Hepatocyte (in vitro differentiated cells): ENCODE measurements at places on chromosomes 1 and 21.

- no peak for DNase-seq
These were observed 42.8 kb downstream of the PRDM15 start for GRCh38 chr21:41836166-41837015.

- DNase-seq, result no peak
These were observed 2.5 kb downstream of the ZCCHC17 start for GRCh38 chr1:31299365-31299764.

- no peak for DNase-seq
These were observed 55.7 kb downstream of the WNT9A start for GRCh38 chr1:227891955-227892488.

- DNase-seq, result no peak
These were observed at the start of gene GJA8 for GRCh38 chr1:147902253-147902845. GJA8 (plus strand) TSS chr1:147902795; CDS start chr1:147907956, 5,161 bp downstream.

DNA sequence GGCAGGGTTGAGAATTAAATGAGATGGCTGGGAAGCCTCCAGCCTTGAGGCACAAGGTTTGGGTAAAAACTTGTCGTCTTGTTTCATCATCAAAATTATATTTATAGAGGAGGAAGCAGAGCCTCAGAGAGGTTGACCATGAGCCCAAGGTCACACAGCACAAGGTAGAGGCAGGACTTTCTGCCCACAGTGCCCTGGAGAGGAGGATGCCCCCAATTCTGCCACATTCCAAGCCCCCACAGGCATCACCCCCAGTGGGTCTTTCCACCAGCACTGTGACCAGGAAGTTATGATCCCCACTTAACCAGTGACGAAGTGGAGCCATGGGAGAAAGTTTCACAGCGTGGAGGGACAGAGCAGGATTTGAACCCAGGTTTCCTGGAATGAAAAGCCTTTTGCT is 400.0 kb downstream of the MATN1 start:
- DNase-seq, result no peak

DNA sequence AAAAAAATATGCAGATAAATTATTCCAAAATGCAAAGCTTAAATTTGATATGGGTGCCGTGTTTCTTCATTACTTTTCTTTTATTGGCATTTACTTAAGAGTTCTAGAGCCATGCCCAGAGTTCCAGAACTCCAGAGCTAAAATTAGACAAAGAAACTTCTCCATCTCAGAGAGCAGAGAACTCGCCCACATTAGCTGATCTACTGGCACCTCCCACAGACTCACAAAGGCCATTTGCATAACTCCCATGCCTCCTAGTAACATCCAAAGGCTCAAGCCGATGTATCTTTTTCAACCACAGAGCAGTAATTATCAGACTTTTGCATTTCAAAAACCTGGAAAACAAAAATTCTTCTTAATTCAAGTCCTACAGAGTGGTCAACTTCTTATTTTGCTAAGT is 323.8 kb upstream of the ST6GALNAC5 start:
- DNase-seq, result no peak

DNA sequence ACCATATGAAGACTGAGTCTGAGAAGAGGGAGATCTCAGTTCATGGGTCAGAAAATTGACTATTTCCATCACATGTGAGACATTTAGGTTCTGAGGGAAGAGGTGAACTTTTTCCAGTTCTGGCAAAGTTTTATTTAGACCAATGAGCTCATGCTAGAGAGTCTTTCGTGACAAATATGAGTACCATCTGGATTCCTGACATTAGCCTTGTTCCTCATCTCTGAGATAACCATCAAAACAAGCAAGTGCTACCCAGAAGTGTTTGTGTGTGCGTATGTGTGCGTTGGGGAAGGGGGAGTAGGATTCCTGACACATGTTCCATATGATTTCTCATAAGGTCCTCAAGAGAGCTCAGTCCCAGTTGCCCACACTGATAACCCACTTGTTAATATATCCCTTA is 120.6 kb downstream of the FASLG start:
- DNase-seq, result no peak

- no peak for DNase-seq
These were observed 10.6 kb upstream of the RC3H1 start for GRCh38 chr1:174032671-174033222.

DNA sequence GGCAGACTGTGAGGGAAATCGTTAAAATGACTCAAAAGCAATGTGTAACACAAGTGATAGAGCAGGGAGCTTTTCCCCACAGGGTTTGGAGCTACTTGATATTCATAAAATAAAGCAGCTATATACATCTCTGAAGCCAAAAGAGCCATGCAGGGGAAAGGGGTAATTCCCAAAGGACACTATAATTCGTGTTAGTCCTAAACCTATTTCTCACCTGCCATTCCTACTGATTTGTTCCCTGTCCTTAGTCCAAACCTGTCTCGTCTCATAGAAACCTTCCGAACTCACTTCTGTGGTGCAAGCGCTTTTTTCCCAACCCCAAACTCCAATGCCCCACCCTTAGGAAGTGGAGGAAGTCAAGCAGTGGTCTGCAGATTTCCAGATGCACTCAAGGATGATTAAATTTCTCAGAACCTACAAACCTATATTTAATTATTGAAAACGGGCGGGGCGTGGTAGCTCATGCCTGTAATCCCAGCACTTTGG is 946 bp upstream of the HNRNPR start:
- no peak for DNase-seq

DNA sequence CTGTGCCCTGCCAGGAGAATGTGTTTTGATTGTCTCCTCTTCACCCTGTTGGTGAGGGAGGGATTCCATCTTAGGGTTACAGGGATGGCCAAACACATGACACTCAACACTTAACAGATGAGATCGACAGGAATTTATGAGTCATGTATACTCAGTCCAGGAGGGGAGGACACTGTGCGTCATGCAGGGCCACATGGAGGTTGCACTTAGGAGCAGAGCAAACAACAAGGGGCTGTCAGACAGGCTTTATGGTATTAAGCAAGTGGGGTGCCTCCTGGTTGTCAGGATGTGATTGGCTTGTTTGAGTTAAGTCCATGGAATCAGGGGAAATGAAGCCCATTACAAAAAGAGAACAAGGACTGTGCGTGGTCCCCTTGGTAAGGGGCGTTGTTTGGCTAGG is 26.9 kb downstream of the EDARADD start:
- peak; percentile 35 for DNase-seq

DNA sequence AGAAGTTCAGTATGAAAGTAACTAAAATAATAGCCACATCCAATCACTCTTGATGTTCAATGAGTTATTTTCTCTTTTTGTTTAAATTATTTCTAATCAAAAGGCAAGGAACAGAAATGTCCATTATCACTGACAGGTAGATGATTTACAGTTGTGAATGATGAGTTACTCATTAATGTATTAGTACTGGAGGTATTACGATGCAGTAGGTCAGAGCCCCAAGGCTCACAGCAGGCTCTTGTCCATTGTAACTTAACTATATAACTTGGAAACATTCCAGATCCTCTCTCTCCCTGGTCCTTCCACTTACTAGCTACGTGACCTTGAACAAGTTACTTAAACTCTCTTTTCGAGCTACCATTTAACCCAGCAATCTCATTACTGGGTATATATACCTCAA is 39.5 kb downstream of the CRB1 start:
- DNase-seq, result peak; percentile 40

DNA sequence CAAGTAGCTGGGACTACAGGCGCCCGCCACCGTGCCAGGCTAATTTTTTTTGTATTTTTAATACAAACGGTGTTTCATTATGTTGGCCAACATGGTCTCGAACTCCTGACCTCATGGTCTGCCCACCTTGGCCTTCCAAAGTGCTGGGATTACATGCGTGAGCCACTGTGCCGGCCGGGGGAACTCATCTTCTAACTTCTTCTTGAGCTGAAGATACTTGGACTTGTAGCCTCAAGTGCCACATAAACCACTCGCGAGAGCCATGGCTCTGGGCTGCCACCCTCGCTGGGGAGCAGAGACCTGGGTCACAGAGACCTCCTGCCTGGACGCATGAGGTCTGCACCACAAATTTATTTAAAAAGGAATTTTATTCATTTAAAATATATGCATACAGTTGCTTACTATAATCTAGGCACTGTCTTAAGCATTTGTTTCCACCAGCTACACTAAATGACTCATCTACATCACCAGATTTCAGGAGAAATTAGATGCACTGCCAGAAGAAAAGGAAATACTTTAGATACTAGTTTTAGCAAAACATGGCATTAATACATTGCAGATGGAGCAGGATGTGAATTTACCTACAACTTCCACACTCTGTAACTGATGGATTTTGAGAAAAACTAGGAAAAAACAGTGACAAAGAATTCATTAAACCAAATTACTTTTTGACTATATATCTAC is 29.9 kb upstream of the PUM1 start:
- DNase-seq, result no peak

- DNase-seq, result peak; percentile 74
These were observed 1.1 kb downstream of the SKI start for GRCh38 chr1:2229037-2229864.

GRCh38 chr1:106447466-106447865 is 609.0 kb upstream of the PRMT6 start:
- DNase-seq, result no peak

GRCh38 chr1:117757668-117758067 is 151.8 kb downstream of the TENT5C start:
- DNase-seq, result no peak
